ENCODE measurements at places on chromosomes 6 and 20.
A peak's percentile ranks its signal among the peaks of the same experiment; 100 is the strongest.

GRCh38 chr20:371755-372542 lies 8.6 kb upstream of the TRIB3 start:
- DNase-seq: no peak

DNA sequence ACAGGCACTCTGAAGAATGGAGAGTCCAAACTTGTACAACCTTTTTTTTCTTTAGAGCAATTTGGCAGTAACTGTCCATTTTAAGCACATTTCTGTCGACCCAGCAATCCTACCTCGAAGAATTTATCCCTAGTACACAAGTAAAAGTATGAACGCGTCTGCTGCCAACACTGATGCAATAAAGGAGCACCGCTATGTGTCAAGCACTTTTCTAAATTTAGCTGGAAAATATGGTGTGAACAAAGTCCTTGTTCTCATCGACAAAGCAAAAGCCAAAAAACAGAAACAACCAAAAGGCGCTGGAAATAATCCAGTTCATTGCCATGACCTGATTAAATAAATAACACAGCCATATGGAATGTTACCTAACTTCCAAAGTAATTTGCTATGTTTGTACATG lies 1.1 kb downstream of the DPM1 start:
- DNase-seq: no peak

GRCh38 chr20:23115822-23116221 lies 29.7 kb upstream of the CD93 start:
- DNase-seq: no peak

DNA sequence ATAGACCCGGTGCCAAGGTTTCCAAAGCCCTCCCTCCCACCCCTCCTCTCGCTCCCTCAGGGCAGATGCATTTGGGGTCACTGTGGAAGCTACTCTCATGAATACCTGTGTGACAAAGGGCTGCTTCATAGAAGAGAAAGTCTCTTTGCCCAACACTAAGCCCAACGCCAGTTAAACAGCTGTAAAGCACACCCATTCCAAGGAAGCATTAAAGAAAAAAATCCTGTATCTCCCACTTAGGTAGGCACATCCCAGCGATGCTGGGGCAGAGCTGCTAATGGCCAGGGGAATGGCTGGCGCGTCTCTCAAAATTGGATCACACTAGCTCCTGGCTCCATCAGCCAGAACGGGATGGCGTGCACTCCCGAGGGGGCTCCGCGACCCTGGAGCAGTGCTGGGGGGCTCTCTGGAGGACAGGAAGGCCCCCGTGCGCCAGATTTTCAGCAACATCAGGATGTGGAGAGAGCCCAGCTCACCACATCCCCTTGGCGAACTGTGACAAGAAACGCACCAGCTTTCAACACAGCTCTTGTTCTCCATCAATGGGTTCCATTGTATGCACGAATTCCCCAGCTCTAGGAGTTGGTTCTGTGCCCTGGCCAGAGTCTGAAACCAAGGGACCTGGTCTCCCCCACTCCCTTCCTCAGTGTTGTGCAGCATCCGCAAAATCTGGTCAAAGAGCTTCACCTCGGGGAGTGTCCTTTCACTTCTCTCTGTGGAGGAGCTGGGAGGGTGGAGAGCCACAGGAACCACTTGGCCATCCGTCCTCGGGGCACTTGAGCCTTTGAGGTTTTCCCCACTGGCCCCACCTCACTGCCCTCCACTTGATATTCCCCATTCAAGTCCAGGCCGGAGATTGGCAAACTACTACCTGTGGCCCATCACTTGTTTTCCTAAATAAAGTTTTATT lies 74.1 kb downstream of the TFAP2C start:
- DNase-seq: no peak

GRCh38 chr6:134787261-134787877 lies 162.5 kb downstream of the ALDH8A1 start:
- DNase-seq: no peak

- DNase-seq: no peak
Measured at GRCh38 chr20:19688031-19688806, 69.8 kb upstream of the RIN2 start.

- no peak for DNase-seq
Measured at GRCh38 chr6:166782520-166782919, 155.5 kb upstream of the RPS6KA2 start.

DNA sequence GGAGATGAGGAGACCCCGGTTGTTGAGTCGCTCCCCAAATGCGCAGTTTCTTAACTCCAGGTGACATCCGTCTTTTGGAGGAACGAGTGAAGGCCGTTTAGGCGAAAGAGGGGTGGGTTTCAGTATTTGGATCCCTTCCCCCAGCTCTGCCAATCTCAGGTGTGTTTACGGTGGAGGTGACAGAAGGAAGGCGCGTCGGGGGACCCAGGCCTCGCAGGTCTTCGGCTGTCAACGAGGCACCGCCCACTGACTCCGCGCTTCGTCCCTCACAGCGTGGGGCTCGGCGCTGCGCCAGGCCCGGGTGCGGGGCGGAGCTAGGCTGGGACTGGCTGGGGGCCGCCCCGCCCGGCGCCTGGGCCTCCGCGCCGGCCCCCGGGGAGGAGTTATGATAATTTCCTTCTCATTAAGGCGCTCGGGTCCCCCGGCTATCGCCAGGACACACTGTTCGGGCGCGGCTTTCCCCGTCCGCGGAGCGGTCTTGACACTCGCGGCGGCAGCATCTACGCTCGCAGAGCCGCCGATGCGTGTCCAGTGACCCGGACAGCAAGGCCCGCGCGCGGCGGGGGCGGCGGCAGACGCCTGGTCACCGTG lies at the start of gene TFAP2C:
TSS of gene TFAP2C (plus strand) at position 434 of the 591 bp plus-strand sequence. CDS start 239 bp downstream, outside the sequence.
- DNase-seq: peak; percentile 44

DNA sequence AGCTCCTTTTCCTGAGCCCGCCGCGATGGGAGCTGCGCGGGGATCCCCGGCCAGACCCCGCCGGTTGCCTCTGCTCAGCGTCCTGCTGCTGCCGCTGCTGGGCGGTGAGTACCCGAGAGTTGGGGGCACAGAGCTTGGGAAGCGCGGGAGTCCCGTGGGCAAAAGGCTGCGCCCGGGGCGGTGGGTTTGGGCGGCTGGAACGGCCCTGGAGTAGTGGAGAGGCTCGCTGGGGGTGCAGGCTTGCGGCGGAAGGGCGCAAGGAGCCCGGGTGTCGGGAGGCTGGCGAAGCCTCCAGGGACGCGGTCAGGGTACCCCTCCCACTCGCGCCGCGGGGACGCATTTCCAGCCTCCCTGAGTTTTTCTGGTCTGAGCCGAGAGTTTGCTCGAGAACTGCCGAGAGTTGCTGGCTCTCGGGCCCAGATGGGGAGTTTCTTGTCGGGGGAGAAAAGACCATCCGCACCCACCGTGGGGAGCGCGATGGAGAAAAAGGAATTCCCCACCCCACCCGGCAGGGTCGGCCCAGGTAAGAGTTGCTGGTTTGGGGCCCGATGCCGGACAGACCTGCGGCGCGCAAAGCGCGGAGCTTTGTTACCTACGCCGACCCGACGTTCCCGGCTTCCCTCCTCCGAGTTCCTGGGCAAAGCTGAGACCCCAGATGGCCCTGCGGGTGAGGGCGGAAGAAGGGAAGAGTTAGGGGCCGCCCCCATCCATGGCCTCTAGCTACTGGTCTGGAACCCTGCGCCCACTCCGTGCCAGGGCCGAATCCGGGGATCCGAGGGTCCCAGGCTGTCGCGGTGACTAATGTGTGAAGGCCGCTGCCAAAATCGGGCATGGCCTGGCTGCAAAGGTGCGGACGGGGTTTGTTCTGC lies 584 bp downstream of the PTK7 start:
- DNase-seq: peak; percentile 21

DNA sequence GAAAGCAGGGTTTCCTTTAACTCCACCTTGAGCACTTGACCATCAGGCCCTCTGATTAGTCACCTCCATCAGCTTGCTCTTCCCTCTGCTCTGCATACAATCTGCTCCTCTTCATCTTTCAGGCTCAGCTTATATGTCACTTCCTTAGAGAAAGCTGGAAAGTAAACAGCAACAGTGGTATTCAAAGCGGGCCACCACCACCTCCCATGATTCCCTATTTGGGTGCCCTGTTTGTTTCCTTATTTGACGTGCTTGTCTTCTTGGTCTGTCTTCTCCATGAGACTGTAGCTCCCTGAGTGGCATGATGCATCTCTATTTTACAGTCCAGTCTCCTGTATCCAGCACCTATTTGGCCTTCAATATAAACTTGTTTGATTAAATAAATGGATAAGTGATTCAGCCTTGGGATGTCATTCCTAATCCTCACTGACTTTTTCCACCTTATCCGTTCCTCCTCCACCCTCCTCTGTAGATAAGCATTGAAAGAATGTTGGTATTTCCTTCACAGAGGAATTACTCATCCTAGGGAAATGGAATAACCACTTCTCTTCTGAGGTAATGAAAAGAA lies 102.8 kb upstream of the SGK1 start:
- DNase-seq: no peak

GRCh38 chr6:108507316-108507715 lies 53.4 kb upstream of the FOXO3 start:
- no peak for DNase-seq

DNA sequence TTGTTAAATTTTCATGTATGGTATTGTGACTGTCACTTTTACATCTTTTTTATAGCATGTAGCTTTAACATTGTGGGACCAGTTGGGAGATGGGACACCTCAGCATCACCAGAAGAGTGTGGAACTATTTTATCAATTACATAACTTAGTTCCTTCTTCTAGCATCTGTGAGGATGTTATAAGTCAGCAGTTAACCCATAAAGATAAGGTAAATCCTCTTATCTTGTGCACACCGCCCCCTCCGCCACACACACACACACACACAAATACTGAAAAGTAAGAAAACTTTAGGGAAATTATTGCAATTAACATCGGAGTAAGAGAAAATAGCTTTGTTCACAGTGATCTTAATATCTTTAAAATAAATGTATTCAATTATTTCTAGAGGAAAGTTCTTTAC lies 60.9 kb downstream of the PGM3 start:
- DNase-seq: no peak

DNA sequence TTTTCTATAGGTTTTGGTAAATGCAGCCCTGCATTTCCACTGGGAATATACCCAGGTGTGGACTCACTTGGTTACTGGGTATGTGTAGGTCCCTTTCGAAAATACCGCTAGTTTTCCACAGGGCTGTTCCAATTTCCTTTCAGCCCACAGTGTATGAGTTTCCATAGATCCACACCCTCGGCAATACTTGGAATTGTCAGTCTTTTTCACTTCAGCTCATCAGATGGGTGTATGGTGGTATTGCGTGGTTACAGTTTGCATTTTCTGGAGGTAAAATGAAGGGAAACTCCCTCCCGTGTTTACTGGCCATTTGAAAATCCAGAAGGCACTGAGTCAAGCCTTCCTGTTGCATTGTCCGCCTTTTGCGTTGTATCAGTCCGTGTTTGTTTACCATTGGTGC lies 453.6 kb downstream of the CDH26 start:
- DNase-seq: no peak

- no peak for DNase-seq
Measured at GRCh38 chr6:79208816-79209215, 25.7 kb downstream of the HMGN3 start.

DNA sequence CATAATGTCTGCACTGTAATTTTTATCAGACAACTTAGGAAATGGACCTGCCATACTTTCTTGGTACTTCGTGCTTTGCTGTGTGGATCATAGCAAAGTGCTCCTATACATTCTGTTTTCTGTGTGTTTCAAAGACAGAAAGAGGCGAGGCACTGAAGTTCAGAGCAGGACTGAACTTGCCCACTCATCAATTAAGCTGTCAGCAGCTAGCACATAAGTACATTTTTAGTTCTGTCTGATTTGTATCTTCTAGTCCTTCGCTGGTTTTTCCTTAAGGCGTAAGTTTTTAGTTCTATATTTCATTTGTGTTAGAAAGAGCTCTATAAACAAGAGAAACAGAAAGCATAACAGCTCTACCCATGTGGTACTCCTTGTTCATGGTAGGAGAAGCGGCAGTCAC lies 42.1 kb downstream of the MAP3K4 start:
- no peak for DNase-seq

GRCh38 chr6:134389658-134390057 lies 71.7 kb upstream of the SGK1 start:
- no peak for DNase-seq

GRCh38 chr6:27829453-27830211 lies 82.6 kb downstream of the OR2B2 start:
- no peak for DNase-seq

DNA sequence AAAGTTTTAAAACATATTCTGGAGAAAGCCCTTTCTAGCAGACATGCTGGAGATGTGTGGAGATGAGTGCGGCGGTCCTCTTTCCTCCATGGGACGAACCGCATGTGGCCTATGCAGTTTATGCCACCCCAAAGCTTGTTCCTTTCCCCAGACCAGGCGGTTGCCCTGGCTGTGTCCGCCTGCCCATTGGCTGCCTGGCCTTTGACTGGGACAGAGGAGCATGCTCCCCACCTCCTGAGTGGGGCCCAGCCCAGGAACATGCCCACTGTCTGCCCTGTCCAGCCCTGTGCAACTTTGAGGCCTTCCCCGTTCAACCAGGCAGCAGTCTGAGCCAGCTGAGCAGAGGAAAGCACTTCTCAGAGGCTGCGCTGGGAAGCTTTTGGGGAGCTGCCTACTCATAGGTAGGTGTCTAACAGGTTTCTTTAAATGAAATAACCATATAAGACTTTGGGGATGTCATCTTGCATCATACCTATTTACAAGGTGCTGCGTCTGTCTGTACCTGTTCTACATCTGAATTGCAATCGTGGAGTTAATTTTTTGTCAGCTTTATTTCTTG lies 20.6 kb downstream of the FOXC1 start:
- no peak for DNase-seq

DNA sequence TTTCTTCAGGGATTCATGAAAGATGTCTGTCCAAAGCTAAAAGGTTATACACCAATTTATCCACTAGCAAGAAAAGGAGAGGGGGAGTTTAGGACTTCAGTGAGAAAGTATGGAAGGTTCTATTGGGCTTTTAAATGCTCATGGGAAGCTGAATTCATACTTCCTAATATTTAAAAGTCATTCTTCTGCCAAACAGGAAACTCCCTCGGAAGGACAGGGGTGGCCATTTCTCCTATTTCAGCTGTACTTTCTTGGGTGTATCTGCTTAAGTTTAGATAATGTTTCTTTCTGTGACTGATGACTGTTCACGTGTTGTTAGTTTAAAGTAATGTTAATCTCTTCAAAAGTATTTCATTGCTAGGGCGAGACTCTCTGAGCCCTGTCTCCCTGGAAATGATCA lies 80.5 kb upstream of the IFNGR1 start:
- DNase-seq: no peak

- DNase-seq: no peak
Measured at GRCh38 chr20:10549511-10549910, 114.4 kb downstream of the SLX4IP start.

GRCh38 chr20:54122189-54122588 lies 51.6 kb downstream of the CYP24A1 start:
- DNase-seq: no peak

DNA sequence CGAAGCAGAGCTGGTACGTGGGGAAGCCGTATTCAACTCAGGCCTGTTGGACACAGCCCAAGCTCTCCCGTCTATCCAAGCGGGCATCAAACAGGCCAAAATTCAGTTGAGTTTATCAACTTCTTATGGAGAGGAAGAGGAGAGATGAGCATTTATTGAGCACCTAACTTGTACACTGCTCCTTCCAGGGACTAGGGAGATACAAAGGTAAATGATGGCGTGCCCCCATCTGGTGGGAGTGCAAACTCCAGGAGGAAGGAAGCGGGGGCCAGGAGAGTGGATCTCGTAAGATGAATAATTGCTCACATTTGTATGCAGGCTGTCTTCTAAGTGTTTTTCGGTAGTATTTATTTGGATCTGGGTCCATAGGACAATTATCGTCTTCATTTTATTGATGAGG lies 146.6 kb downstream of the SOBP start:
- no peak for DNase-seq

Data from activated CD4-positive, alpha-beta T cell treated with anti-CD3 and anti-CD28 coated beads, Interleukin-2, amount 50 U/mL, for 48 hours (primary cell).